T-cell (primary cell): ENCODE measurements at places on chromosomes 13 and 19.

DNA sequence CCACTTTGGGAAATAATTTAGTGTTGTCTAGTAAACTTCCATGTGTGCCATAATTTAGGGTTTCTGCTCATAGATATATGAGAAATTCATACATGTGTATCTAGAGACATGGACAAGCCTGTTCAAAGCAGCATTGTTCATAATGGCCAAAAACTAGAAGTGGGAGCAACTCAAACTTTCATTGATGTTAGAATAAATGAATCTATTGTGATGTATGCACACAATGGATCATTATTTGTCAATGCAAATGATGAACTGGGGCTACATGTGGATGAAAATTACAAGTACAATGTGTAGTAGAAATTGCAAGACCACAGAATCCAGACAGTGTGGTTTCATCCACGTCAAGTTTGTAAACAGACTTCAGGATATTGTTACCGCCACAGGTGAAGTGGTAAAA, 284.7 kb downstream of the SLC7A1 start:
- DNase-seq = no peak

DNA sequence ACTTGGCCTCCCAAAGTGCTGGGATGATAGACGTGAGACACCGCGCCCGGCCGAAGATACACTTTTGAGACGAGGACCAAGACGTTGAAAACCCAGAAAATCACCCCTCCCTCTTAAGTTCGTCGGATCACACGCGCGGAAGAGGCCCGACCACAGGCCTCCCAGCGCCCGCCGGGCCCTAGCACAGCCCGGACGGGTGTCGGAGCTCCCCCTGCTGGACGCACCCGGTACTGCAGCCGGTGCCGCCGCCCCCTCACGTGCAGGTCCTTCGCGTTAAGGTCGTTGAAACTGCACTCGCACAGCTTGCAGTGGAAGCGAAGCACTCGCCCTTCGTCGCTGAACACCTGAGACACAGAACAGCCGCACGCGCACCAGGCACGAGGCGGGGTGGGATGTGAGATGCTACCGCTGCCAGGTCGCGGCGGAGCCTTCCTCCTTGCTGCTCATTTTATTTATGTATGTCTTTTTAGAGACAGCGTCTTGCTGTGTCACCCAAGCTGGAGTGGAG, 35.7 kb upstream of the MATK start:
- DNase-seq = peak; percentile 71

- DNase-seq = no peak
These were observed 20.3 kb downstream of the RFX1 start for GRCh38 chr19:13985771-13986347.

DNA sequence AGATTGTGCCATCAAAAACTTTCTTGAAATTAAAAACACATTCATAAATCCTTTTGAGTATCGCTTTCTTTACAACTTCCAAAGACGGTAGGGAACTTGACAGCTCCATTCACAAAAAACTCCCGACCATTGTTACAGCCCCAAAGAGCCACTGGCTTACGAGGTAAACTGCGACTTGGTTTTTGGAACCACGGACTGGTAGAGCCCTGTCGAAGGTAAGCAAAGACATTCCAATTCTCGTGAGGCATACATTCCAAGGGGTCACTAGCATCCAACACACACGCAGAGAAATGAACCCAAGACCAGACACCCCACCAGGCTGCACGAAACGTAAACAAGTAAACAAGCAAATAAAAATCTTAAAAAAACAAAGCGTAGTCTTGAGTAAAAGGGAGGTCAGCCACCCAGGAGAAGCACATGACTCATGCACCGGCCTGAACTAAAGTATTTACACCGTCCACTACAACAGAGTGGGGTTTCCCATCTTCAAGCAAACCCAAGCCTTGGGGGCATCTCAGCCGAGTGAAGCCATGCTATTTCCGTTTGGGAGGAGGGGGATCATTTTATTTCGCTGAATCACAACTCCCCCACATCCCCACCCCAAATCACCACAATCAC, 1.4 kb downstream of the BRD4 start:
- no peak for DNase-seq

DNA sequence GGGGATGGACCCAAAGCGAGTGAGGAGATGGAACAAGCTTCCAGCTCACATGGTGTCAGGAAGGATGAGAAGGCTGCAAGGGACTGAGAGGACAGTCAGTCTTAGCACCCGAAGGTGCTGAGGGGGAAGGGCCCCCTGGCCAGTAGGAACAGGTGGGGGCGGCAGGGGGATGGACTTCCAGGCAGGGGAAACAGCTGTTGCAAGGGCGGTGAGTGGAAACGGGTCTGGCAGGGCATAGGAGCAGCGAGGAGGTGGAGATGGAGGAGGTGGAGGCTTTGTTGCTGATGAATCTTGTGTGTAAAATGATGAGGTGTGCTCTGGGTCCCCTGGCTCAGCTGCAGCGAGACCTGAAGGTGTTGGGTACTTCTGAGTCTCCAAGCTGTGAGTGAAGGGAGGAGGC, 1.2 kb downstream of the MAP1S start:
- DNase-seq = no peak

DNA sequence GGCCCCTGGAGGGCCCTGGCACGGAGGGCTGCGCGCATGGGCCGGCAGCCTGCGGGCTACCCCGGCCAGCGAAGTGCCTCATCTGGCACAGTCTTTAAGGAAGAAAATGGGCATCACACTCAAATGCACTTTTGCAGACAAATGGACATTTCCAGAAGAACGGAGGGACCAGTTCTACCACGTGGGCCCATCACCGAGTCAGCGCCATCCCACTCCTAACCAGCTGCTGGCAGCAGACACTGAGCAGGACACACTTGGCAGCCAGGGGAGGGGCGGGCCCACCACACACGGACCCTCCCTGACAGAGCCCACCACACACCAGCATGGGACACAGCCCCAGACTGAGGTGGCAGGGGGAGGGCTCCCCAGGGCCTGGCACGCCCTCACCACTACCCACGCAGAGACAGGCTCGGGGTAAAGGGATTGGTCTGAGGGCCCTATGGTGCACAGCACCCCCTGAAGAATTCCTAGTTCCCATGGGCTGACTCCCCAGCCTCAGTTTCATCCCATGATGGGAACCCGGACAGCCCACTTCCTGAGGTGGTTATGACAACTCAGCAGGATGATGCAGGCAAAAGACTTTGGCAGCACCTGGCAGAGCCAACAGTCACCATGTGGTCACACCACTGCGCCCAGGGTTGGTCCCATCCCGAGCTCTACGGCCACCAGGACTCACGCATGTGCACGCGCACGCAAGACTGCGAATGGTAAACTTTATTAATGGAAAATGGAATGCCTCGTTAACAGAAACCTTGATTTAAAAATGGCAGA, 18.7 kb upstream of the TINCR start:
- no peak for DNase-seq

- DNase-seq = no peak
These were observed 1.0 kb downstream of the KLK11 start for GRCh38 chr19:51025401-51025800.

DNA sequence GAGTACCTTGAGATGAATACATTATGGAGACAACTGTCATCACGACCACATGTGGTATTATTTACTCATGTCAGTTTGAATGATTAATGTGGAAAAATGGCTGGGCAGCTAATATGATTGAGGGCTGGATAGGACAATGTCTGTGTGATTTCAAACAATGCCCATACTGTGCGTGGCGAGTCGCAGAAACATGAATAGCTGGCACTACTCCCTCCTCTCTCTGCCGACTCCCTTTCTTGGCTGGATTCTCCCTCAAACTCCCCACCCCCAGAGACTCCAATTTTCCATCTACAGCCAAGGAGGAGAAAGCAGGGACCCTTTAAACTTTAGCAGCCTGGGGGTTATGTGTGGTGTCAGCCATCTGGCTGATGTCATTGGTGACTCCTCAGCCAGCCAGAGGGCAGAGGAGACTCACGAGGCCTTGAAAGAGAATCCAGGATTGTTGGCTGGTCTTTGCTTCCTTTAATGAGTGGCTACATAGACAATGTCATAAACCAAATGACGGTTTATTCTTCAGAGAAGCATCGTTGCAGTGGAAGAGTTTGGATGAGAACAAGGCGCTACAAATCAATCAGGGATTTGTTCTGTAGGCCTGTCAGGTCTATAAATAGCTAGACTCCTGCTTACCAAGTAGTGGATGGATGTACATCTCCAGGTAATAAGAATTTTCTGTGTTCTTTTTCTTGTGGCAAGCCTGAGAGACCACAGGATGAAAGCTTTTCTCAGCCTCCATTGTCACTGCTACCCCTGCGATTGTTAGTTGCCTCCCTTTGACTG, 165.6 kb downstream of the DLEU7 start:
- DNase-seq = no peak
